ENCODE measurements at places on chromosomes 5 and 9.

GRCh38 chr9:71609448-71609830, 158.9 kb downstream of the CEMIP2 start:
- no peak for DNase-seq

DNA sequence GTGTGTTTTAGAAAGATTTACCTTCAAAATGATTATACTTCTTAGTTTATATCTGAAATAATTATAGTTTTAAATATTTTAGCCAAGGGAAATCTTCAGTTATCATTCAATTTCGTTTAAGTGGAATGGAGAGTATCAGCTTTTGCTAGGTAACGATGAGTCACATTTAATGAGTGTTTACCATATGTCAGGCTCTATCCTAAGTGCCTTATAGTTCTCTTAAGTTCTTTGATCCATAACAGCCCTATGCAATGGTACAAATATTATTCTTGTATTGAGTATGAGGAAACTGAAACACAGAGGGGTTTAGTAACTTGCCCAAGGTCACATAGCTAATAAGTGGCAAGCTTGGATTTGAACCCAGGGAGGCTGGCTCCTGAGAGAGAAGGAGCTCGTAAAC, 37.5 kb upstream of the SHB start:
- DNase-seq = no peak

- no peak for DNase-seq
Measured at GRCh38 chr5:60843386-60843935, 608 bp downstream of the ELOVL7 start.

GRCh38 chr5:64339769-64340168, 166.0 kb upstream of the RGS7BP start:
- no peak for DNase-seq

GRCh38 chr5:1376981-1377380, 32.1 kb upstream of the CLPTM1L start:
- no peak for DNase-seq

GRCh38 chr9:98515506-98516204, 193.1 kb downstream of the GABBR2 start:
- no peak for DNase-seq

DNA sequence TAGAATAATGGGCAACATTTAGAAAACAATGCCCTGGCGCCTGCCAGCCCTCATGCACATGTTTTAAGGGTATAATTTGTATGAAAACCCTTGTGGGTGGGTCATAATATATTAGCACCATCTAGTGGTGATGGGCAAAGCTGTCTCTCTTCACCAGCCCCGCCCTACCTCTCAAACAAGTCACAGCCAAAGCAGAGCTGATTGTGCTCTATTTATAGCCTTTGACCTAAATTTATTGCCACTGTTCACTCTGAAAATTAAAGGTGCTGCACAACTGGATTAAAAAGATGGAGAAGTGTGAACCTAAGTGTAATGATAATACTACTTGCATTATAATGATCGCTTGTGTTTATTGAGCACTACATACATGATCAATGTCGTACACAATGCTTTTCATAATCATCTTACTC, 131.9 kb upstream of the ANKH start:
- DNase-seq = peak; percentile 82

DNA sequence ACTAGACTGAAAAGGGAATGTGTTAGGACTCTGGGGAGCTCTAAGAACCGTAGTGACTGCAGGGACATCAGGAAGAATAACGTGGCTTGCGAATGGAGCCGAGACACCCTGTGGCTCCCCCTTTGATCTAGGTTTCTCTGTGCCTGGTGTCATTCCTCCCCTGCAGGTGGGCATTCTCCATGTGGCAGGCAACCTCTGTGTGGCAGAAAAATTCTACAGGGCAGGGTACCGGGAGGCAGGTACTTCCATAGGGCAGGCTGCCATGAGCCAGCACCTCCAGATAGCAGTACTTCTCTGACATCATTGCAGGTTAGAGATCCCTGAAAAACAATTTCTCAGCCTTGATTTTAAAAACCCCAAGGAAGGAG, 43.1 kb downstream of the ROPN1L start:
- no peak for DNase-seq

DNA sequence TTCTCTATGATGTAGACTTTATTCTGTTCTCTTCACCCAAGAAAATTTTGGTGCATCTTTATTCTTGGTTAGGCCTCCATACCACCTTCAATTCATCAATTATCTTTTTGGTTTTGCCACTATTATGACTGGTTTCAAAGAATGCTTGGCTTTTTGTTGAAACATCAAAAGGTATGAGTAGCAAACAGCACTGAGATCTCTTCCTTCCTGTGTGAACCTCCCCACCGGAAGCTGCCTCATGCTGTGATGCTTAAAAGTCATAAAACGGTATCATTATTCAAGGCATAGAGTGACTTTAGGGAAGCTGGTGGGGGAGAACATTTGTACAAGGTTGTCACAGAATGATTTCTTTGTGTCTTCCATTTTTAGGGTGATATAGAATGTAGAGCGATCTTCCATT, 70.6 kb downstream of the IQGAP2 start:
- DNase-seq = peak; percentile 93

- no peak for DNase-seq
Measured at GRCh38 chr9:12923468-12924009, 148.7 kb downstream of the LURAP1L start.

- no peak for DNase-seq
Measured at GRCh38 chr9:125815568-125815967, 68.4 kb downstream of the PBX3 start.

- DNase-seq = no peak
Measured at GRCh38 chr9:37986771-37987258, 82.2 kb downstream of the SHB start.

DNA sequence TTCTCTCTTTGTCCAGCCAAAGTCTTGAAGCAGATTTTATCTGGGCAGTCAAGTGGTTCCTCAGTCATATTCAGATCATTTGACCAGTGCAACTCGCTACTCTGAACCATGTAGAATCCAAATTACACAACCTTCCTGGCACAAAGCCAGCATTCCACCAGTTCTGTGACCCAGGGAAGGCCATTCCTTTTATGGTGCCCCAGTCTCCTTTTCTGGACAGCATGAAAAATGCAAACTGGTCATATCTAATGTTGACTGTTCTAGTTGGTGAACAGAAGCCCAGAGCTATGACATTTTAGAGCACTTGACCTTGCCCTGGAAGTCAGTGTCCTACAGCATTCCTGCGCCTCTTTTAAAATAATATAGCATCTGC, 364.6 kb downstream of the BRINP1 start:
- DNase-seq = no peak

DNA sequence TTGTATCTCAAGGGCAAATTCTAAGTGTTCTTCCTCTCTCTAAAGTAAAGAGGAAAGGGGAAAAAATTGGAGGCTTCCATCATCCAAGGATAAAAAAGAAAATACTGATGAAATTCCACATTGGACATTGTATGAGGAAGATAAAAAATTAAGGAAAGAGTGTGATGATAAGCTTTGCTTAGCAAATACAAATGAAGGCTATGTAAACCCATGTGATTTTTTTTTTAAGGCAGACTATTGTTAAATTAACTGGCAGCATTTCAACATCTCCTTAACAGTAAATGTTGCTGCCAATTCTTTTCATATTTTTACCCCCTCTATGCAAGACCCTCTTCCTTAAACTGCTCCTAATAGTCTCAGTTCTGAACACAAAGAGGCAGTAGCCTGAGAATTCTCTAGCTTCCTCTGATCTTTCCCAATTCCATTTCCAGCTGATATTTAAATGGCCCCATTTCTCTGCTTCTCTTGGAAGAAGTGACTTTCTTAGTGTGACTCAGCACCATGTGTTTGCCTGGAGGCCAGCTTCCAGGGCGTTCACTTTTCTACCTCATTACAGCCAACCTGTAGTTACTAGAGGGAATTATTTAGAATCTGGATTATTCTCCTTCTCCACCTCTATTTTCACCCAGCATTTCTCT, 159.7 kb downstream of the TLE1 start:
- no peak for DNase-seq

GRCh38 chr9:78539904-78540303, 243.0 kb downstream of the PSAT1 start:
- DNase-seq = no peak

DNA sequence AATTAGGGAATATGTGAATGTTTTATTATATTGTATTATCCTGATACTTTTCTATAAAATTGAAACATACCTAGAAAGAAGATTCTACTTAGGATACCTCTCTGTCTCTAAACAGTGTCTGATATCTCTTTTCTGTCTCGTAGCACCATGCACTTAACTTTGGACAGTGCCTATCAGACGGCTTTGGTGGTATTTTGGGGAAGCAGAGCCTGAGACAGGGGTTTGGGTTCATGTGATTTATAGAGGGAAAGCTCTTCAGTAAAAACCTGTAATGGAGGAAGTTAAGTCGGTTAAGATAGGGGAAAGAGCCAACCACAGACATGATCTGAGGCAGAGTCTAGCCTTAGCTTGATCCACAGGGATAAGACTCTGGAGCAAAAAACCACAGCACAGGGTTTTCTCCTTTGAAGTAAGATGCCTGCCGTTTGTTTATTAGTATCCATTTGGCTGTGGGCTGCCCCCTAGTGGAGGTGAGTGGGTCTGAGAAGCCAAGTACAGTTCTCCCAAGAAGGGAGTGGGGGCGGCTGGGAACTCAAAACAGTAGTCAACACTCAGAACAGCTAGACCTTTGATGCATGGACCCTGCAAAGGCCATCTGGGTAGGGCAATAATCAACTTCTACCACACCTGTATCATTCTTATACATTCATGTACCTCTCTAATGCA, 141.2 kb upstream of the ASTN2 start:
- DNase-seq = no peak

GRCh38 chr9:134708672-134709038, 67.1 kb downstream of the COL5A1 start:
- no peak for DNase-seq

DNA sequence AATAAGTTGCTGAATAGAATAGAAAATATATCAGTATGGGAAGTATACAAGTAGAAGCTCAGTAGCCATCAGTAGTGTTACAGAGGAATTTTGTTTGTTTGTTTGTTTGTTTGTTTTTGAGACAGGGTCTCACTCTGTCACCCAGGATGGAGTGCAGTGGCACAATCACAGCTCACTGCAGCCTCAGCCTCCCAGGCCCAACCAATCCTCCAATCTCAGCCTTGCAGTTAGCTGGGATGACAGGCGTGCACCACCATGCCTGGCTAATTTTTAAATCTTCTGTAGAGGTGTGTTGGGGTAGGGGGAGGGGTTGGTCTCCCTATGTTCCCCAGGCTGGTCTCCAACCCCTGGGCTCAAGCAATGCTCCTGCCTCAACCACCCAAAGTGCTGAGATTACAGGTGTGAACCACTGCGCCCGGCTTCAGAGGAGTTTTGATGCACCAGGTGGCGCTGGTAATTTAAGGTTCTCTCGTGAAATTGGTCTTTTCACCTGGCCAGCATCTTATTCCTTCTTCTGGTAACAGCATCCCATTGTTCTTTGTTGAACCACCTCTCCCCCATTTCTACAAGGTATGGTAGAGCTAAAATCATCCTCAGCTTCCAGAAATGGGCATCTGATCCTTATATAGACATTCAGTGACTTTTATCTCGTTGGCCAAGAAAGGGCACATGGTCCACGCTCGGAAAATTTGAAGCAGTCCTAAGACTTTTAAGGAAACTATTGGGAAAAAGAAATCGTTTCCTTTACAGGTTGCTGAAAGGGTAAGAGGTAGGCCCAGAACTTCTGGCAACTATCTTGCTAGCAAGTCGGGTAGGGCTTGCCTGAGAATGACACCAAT, 157.1 kb downstream of the ARRDC3 start:
- peak; percentile 43 for DNase-seq

DNA sequence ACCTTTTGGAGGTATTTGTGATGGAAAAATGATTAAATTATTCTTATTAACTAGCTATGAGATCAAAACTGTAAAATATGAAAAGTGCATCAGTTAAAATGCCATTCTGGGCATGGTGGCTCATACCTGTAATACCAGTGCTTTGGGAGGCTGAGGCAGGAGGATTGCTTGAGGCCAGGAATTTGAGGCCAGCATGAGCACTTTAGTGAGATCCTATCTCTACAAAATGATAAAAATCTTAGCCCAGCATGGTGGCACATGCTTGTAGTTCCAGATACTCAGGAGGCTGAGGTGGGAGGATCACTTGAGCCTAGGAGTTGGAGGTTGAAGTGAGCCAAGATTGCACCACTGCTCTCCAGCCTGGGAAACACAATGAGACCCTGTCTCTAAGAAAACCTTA, 252.5 kb upstream of the SEMA6A start:
- no peak for DNase-seq

DNA sequence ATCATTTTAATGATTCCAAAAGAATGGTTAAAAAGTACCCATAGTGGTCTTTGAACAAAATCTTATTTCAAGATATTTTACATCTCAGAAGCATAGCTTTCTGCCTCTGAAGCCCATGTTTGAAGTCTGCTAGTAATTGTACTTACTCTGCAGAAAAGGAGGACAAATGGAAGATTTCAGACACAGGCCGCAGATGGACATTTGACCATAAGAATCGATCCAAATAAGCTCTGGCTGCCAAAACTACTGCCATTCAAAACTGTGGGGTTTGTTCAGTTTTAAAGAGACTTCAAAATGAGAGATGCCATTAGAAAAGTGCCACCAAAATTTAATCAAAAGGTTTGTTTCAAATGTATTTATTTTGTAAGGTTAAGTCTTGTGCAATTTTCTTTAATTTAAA, 306.7 kb downstream of the DTWD2 start:
- no peak for DNase-seq

- DNase-seq = no peak
Measured at GRCh38 chr5:174723315-174723978, 935 bp upstream of the MSX2 start.

DNA sequence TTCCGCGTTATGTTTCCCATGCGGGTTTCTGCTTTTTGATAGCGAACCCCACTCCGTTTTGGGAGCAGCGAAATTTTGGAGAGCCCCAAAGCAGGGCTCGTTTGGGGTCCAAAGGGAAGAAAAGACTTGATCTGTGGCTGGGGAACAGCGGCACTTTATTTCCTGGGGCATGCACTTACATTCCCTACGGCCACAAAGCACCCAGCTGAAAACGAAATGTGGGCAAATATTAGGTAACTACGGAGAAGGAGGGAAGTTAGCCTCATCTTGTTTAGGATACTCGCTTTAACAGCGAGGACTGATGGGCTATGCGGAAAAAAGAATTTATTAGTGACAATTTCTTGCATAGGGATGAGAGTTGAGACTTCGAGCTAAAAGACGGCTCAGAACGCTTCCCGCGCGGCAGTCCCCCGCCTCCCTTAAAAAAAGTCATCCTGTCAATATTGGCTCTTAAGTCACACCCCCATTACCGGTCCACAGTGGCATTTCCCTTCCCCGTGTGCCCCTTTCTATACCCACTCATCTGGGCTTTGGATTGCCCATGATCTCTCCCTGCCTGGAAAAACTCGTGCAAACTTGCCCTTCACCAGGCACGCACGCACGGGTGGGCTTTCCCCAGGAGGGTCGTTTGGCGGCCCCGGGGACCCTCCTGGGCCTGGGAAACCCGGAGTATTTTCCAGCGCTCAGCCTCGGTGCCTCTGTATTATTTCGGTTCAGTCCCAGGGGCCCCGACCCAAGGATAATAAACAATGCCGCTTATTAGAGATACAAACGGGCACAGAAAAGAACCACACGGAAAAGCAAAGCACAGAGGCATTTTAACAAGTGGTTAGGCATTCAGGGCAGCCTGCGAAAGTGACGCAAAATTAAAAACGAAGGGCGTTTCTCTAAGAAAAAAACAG, 35.8 kb upstream of the NFIB start:
- no peak for DNase-seq
